Effector memory CD4-positive, alpha-beta T cell (primary cell): ENCODE measurements at places on chromosomes 16 and 17.

DNA sequence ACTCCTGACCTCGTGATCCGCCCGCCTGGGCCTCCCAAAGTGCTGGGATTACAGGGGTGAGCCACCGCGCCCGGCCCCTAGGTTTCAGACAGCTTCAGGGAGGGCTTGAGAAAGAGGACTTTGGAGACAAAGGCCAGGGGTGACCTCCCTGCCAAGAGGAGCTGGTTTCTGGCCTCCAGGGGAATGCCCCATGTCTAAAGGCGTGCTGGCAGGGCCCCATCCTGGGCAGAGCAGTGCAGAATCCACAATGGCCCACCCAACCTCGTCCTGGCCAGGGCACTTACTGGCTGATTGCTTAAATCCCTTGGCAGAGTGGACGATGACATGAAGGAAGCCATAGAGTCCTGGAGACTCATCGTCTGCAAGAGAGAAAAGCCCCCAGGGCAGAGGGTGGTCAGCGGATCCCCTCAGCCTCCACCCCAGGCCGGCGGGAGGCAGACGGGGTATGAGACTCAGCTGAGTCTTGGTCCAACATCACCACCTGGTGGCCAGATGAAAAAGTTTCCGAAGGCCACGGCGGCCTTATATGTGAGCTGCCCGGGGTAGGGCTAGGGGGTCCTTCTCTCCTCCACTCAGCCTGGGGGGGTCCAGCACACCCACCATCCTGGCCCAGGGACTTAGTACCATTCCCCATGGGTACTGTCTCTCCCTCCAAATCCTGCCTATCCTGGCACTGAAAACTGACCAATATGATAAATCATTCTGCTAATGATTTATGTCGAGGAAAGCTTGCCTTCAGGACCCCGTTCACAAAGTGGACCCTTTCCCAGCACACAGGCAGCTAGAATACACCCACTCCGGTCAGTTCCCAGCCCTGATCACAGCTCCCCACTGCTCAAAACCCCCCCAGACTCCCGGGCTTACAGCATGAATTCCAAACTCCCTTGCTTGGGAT lies 59.1 kb downstream of the TIMM22 start:
- no peaks in the 10 kb centered on the region for H3K4me1 ChIP-seq
- no peak for DNase-seq
- H3K27ac ChIP-seq: no peak overlapping the region
- H3K4me3 ChIP-seq: no peak overlapping the region

- no peaks in the 10 kb centered on the region for H3K4me1 ChIP-seq
- no peak overlapping the region for H3K4me3 ChIP-seq
- DNase-seq: no peak
These were observed 28.0 kb downstream of the LLGL2 start for GRCh38 chr17:75553295-75554110.

GRCh38 chr17:70621566-70621965 lies 452.2 kb downstream of the KCNJ2 start:
- H3K4me3 ChIP-seq: no peak overlapping the region
- no peaks in the 10 kb centered on the region for H3K4me1 ChIP-seq
- no peaks in the 10 kb centered on the region for H3K36me3 ChIP-seq
- no peaks in the 10 kb centered on the region for H3K27me3 ChIP-seq

DNA sequence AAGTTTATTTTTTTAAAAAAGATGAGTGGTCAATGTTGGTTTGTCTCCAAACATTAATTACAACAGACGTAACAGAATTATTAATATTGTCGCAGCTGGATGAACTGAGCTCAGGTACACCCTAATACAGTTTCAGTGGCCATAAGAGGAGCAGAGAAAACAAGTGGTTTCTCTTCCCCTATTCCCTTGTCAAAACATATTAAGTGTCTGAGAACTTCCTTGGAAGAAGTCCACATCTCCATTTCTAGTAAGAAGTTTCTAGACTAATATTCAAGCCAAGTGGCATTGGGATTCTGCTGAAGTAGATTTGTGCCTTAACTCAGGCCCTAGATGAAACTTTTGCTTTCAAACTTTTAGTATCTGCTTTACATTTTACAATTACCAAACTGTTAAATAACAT lies 47.7 kb downstream of the GNA13 start:
- H3K4me3 ChIP-seq: no peak overlapping the region
- DNase-seq: no peak
- no peaks in the 10 kb centered on the region for H3K4me1 ChIP-seq
- peaks cover 14% of the 10 kb centered on the region for H3K36me3 ChIP-seq

DNA sequence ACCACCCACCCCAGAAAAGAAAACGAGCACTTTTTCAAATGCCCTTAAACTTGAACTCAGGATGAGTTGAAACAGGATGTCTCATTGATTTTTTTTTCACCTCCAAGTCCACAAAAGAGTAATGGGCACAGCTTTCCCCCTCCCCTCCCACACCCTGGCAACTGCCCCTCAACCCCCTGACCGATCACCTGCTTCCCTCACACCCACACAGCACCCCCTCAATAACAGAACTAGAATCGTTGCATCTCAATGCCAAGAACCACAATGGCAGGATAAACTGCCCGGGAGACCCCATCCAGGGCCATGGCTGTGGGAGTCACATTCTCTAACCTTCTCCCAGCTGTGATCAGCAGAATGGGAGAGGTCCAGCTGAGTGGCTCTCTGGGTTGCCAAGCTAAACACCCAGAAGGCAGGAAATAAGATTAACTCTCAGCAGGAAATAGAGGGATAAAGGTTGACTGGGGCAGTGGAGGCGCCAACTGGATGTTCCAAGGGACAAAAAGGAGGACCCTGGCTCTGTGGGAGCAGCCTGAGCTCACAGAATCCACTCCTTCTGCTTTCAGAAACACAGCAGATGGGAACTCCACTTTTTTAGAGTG lies 128.0 kb upstream of the SDK2 start:
- H3K4me1 ChIP-seq: no peaks in the 10 kb centered on the region
- H3K27ac ChIP-seq: no peak overlapping the region
- no peaks in the 10 kb centered on the region for H3K27me3 ChIP-seq
- no peaks in the 10 kb centered on the region for H3K36me3 ChIP-seq

- DNase-seq: no peak
- no peak overlapping the region for H3K4me3 ChIP-seq
- no peaks in the 10 kb centered on the region for H3K27me3 ChIP-seq
- H3K27ac ChIP-seq: no peak overlapping the region
- H3K36me3 ChIP-seq: no peaks in the 10 kb centered on the region
These were observed 178.5 kb upstream of the TOX3 start for GRCh38 chr16:52725461-52725860.

- no peak overlapping the region for H3K4me3 ChIP-seq
- H3K27ac ChIP-seq: peak overlapping the region; percentile 88
- no peaks in the 10 kb centered on the region for H3K27me3 ChIP-seq
- H3K36me3 ChIP-seq: no peaks in the 10 kb centered on the region
These were observed 22.9 kb downstream of the SOCS1 start for GRCh38 chr16:11232852-11233726.

DNA sequence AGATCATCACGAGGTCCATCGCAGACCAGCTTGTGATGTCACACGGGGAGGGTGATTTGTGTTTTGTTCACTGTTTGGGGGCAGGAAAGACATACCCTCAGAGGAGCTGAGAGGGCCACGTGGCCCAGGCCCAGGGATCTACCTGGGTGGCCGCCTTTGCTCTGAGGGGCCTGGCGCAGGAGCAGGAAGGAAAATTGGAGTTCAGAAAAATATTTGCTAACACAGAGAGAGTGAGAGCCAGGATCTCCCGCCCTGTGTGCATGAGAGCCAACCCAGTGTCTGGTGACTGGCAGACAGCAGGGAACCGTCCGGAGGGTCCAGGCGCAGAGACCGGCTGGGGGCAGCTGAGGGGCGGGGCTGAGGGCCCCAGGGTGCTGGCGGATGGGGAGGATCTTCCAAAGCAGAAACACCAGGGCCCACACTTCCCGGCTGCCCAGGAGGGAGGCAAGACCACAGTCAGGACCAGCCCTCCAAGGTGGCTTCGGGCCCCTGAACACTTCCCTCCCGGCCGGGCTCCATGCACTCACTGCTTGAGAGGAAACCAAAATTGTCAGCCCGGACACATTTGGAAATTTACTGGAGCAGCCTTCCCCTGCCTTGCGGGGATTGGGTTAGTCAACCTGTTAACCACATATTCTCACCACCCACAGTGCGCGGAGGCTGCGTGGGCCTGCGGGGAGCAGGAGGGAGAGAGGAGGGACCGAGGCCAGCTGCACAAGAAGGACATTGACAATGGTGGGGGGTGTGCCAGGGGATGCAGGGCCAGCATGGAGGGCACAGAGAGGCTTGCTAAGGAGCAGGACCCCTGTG lies 52.6 kb downstream of the RBFOX3 start:
- H3K27ac ChIP-seq: no peak overlapping the region
- DNase-seq: no peak
- H3K27me3 ChIP-seq: no peaks in the 10 kb centered on the region
- no peaks in the 10 kb centered on the region for H3K36me3 ChIP-seq

GRCh38 chr17:56880133-56880532 lies 33.7 kb downstream of the TRIM25 start:
- H3K36me3 ChIP-seq: no peaks in the 10 kb centered on the region
- no peak overlapping the region for H3K27ac ChIP-seq
- DNase-seq: no peak
- no peaks in the 10 kb centered on the region for H3K4me1 ChIP-seq

DNA sequence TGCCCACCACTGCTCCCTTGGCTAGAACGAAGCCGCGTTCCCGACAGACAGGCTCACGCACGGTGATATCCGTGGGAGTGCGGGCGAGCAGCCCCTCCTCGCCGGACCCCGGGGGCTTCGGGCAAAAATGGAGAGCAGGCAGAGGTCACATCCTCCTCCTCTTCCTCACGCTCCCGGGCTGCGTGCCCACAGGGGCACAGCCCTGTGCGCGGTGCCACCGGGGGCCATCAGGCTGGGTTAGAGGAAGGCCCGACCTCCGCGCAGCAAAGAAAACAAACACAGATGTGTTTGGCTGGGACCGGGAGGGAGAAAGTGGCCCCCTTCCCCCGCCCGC lies 519 bp upstream of the NTN1 start:
- DNase-seq: no peak
- peaks cover 41% of the 10 kb centered on the region for H3K27me3 ChIP-seq
- no peak overlapping the region for H3K27ac ChIP-seq

- H3K27ac ChIP-seq: no peak overlapping the region
- DNase-seq: peak; percentile 56
- no peak overlapping the region for H3K4me3 ChIP-seq
- no peaks in the 10 kb centered on the region for H3K27me3 ChIP-seq
These were observed 192.4 kb upstream of the GSE1 start for GRCh38 chr16:85420501-85421337.

GRCh38 chr17:51402899-51403298 lies 142.6 kb downstream of the UTP18 start:
- H3K36me3 ChIP-seq: no peaks in the 10 kb centered on the region
- H3K4me3 ChIP-seq: no peak overlapping the region
- DNase-seq: no peak
- H3K27ac ChIP-seq: no peak overlapping the region
- H3K4me1 ChIP-seq: no peaks in the 10 kb centered on the region

DNA sequence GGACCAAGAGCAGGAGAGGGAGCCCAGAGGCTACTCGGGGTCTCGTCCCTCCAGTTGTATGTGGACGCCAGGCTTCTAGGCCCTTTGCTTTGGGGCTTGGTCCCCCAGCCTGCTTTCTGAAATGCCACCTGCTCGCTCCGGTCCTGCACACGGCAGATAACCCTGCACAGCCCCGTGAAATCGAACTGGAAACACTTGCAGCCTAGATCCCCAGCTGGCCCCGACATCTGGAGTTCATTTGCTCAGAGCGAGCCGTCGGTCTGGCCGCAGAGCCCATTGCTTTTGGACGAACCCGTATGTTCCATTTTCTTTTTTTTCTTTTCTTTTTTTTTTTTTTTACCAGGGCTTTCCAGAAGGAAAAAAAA lies 22.9 kb downstream of the C1QTNF1 start:
- no peaks in the 10 kb centered on the region for H3K27me3 ChIP-seq
- no peak overlapping the region for H3K27ac ChIP-seq
- no peaks in the 10 kb centered on the region for H3K36me3 ChIP-seq
- no peak overlapping the region for H3K4me3 ChIP-seq
- DNase-seq: no peak

DNA sequence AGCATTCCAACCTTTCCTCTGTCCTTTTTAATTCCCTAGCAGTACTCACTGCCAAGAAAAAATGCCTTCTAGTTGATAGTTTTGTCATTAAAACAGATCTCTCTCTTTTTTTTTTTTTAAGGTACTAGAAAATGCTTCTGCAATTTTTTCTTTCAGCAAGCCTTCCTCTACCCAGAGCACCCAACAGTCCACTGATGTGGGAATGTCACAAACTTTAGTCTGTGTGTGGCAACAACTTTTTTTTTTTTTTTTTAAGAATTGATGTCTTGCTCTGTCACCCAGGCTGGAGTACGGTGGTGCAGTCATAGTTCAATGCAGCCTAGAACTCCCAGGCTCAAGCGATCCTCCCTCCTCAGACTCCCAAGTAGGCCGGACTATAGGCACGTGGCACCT lies 34.7 kb downstream of the CDRT15 start:
- H3K27ac ChIP-seq: peak overlapping the region; percentile 76
- H3K36me3 ChIP-seq: no peaks in the 10 kb centered on the region
- peaks cover 91% of the 10 kb centered on the region for H3K4me1 ChIP-seq
- DNase-seq: no peak

DNA sequence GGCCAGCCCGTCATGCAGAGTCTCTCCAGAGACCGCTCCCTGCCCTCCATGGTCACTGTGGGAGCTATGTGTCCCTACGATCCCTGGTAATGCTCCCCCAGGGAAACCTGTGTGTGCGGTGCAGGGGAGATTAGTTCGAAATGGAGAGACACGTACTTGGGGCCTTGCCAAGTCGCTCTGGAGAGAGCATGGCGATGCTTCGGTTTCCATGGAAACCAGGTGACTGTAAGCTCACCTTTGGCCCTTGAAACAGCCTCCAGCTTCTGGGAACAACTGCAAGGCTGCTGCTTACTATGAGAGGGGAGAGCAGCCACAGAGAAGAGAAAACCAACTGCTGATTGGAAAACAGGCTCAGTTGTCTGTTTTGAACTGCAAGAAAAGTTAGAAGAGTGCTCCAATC lies 879.7 kb upstream of the EEF2KMT start:
- H3K27ac ChIP-seq: no peak overlapping the region
- H3K4me3 ChIP-seq: no peak overlapping the region
- no peak for DNase-seq
- H3K36me3 ChIP-seq: no peaks in the 10 kb centered on the region
- no peaks in the 10 kb centered on the region for H3K4me1 ChIP-seq
- no peaks in the 10 kb centered on the region for H3K27me3 ChIP-seq

- no peak overlapping the region for H3K27ac ChIP-seq
- H3K4me1 ChIP-seq: no peaks in the 10 kb centered on the region
- H3K27me3 ChIP-seq: no peaks in the 10 kb centered on the region
- DNase-seq: no peak
- H3K4me3 ChIP-seq: no peak overlapping the region
- H3K36me3 ChIP-seq: no peaks in the 10 kb centered on the region
These were observed 425.6 kb upstream of the SALL1 start for GRCh38 chr16:51576498-51577195.

- peaks cover 14% of the 10 kb centered on the region for H3K4me1 ChIP-seq
- H3K27me3 ChIP-seq: no peaks in the 10 kb centered on the region
- H3K4me3 ChIP-seq: peak overlapping the region; percentile 94
- peak overlapping the region; percentile 70 for H3K27ac ChIP-seq
- H3K36me3 ChIP-seq: no peaks in the 10 kb centered on the region
These were observed 1.2 kb downstream of the HDAC5 start for GRCh38 chr17:44121997-44122815.

GRCh38 chr16:84040226-84040822 lies 2.3 kb downstream of the SLC38A8 start:
- H3K27ac ChIP-seq: no peak overlapping the region
- no peak overlapping the region for H3K4me3 ChIP-seq
